Activated T-cell treated with anti-CD3 and anti-CD28 coated beads, Interleukin-2, amount 50 U/mL, for 72 hours (primary cell): ENCODE measurements at places on chromosomes 12 and 14. TPM values are rescaled to one million over a fixed set of nuclear protein-coding genes. Genes with fewer than 3 reads are reported as not detected.
A peak's percentile ranks its signal among the peaks of the same experiment; 100 is the strongest.

TMPRSS12 gene
- not detected for total RNA-seq

PROX2 gene
- total RNA-seq, result 0.29 TPM

KRT75 gene
- total RNA-seq, result not detected

KCNK10 gene
- total RNA-seq, result 0.10 TPM

USP15 gene
- total RNA-seq, result 94.0 TPM

DNA sequence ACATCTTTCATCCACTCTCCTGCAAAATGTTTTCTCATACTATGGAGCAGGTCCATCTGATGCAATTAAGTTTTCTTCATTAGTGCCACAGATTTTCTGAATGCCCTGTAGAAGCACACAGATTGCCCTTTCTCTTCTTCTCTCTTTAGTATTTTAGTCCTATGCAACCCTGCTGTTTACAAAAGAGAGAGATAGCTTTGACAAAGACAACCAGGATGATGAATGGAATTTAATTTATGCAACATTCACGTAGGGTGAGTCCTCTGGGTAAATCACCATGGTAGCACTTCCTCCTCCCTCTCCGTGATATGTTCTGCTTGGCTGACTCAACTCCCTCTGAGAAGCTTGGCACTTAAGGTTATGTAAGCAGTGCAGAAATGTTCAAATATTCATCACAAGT is 400.9 kb upstream of the PDE3A start:
- no peak for DNase-seq

DNA sequence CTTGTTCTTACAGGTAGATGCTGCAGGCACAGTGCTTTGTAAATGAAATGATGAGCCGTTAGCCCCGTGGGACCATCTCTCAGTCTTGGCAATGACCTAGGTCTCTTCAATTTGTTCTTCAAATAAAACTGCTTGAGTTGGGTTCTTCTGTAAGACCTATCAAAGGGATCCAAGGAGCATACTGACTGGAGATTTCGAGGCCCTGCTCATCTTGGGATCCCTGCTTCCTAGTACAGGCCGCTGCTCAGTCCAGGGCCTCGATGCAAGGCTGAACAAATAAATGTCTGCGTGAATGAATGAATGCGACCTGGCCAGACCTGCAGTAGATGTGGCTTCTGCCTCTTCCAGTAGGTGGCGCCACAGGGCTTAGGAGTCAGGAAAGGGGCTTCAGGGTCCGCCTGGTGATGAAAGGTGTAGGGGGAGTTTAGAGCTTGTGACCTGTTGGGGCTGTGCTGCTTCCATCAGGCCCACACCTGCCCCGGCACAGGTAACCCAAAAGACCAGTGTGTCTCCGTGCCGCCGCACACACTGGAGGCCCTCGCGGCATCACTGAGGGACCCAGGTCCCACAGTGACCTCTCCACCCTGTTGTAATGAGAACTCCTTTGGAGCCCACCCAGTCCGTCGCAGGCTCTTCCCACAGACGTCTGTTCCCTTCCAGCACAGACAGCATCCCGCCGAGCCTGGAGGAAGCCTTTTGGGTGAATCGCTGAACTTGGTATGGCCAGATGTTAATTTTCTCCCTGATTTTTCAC is 4.4 kb downstream of the CACNA1C start:
- peak; percentile 71 for DNase-seq

DNA sequence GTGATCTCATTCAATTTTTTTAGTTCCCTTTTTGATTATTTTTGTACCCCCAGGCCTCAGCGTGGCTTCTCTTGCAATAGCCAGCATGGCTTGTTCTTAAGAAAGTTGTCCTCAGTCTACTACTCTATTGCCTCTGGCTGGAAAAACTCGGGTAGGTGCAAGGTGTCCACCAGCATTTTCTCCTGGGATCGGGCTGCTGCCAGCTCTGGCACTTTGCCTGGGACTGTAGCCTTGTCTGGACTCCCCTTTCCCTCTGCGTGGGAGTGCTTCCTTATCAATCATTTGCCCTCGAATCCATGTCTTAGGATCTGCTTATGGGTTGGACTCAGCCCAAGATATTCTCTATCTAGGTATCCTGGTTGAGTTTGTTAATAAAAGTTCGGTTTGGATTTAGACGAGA is 773.4 kb downstream of the DIO2 start:
- no peak for DNase-seq

GRCh38 chr14:101554991-101555668 is 6.2 kb upstream of the DIO3 start:
- DNase-seq, result no peak

GRCh38 chr14:89011355-89012281 is 187.2 kb downstream of the TTC8 start:
- no peak for DNase-seq

DNA sequence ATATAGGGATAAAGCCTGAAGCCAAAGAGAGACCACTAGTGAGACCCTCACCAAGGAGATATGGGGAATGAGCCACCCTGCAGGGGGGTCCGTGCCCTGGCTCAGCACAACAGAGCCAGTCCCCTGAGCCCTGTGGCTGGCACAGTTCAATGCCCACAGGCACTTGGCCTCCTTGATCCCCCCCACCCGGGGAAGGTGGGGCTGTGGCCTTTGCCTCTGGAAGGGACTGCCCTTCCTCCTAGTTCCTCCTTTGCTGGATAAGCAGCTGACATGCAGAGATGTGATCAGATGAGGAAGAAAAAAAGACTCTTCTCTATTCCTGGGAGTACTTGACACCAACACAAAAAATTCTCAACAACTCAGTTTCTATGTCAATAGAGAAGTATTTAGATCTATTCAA is 19.9 kb downstream of the TTC7B start:
- DNase-seq, result no peak

DNA sequence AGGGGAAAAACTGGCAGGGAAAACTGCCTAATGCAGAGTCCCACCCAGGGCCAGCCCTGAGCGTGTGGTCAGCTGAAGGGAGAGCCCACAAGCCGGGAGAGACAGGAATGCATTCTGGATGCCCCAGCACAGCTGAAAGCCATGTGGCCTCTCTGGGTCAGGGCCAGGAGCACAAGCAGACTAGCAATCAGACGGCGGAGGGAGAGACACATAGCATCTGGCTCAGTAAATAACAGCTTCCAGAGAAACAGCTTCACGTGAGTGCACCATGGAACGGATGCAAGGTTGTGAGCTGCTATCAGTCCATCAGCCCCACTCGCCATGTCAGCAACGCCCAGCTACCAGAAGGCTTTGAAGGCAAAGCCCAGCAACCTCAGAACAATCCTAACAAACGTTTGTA is 28.2 kb upstream of the TMEM106C start:
- no peak for DNase-seq

DNA sequence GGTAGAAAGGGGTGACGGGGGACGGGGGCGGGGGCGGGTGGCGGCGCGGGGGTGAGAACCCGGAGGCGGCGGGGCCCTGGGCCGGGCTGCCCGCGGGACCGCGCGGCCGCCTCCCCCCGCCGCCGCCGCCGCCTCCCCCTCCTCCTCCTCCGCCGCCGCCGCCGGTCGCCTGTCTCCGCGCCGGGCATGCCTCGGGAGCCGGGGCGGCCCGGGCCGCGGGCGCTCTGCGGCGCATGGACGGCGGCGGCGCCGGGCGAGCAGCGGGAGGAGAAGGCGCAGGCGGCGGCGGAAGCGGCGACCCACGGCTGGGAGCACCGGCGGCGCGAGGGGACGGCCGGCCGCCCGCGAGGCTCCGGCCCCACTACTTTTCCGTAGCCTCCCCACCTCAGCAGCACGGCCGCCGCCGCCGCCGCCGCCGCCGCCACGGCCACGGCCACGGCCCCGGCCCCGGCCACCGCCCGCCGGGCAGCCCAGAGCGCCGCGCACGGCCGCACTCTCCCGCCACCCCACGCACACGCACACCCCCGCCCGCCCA is at the start of gene NPAS3:
TSS of gene NPAS3 (plus strand) at position 161 of the 535 bp plus-strand sequence.
- DNase-seq, result no peak

- DNase-seq, result no peak
These were observed 75.2 kb downstream of the PLEKHG3 start for GRCh38 chr14:64779472-64779871.

DNA sequence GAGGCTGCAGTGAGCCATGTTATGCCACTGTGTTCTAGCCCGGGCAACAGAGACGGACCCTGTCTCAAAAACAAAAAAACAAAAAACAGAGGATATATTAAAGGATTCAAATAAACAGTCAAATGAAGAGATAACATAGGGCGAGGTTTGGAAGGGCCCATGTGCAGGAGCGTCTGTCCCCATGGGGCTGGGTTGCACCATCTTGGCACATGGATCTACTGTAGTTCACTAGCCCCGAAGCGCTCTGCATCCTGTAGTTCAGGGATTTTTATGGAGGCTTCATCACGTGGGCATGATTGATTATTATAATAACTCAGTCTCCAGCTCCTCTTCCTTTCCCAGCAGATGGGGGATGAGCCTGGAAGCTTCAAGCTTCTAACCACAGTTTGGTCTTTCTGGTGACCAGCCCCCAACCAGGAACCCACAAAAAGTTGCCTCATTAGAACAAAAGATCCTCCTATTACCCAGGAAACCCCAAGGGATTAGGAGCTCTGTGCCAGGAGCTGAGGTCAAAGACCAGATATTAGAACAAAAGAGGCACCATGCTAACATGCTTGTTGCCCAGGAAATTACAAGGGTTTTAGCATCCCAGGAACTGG is 59.9 kb downstream of the HCAR2 start:
- no peak for DNase-seq
